Pancreas (tissue), 10 donors: ENCODE measurements at places on chromosomes 16 and 17. TPM values are rescaled to one million over a fixed set of nuclear protein-coding genes. Genes with fewer than 3 reads are reported as not detected.

Gene DOC2A
- total RNA-seq = 0.46 TPM

Gene RNU2-1
- 3,794 TPM for total RNA-seq

Gene OR3A3
- total RNA-seq = not detected

Gene CSNK1D
- 53.3 TPM for total RNA-seq

Gene CCL7
- not detected for total RNA-seq

Gene NACA2
- not detected for total RNA-seq

Gene PPP1R27
- not detected for total RNA-seq

Gene NEUROD2
- not detected for total RNA-seq

Gene LMF1
- total RNA-seq = 15.6 TPM

Gene SLC12A3
- total RNA-seq = 0.06 TPM

Gene SEPTIN1
- 1.3 TPM for total RNA-seq

Gene ZNF469
- 0.44 TPM for total RNA-seq

Gene KDM8
- total RNA-seq = 6.3 TPM

Gene CCL14
- total RNA-seq = 3.3 TPM

Gene SYNRG
- 18.1 TPM for total RNA-seq

Gene APOBR
- total RNA-seq = 0.58 TPM

Gene KIF2B
- total RNA-seq = not detected

Gene CRISPLD2
- 7.0 TPM for total RNA-seq

Gene TERB1
- not detected for total RNA-seq

- no peaks in the 10 kb centered on the region for H3K27me3 ChIP-seq
- peak overlapping the region; percentile 19 for H3K27ac ChIP-seq
- DNase-seq = no peak
Measured at GRCh38 chr16:2039274-2040031, 8.2 kb downstream of the NTHL1 start.

DNA sequence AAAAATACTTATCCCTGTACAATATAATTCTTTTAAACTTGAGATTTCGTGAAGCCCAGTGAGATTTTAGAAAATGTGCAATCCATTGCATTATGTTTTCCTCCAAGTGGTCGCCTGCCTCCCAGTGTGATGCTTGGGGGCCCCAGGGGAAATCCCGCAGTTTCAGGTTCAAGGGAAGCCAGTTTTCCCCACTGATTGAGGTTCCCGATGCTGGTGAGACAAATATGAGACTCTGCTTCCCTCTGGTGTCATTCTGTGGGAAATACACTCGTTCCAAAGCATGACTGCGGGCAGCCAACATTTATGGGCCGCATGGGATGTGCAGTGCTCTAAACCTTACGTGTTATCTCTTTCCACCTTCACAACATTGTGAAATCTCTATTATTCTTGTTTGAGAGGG lies 200.8 kb downstream of the PRKCB start:
- H3K4me3 ChIP-seq = no peak overlapping the region
- no peaks in the 10 kb centered on the region for H3K36me3 ChIP-seq
- H3K27ac ChIP-seq = no peak overlapping the region
- H3K27me3 ChIP-seq = no peaks in the 10 kb centered on the region
- H3K4me1 ChIP-seq = no peaks in the 10 kb centered on the region
- no peak for DNase-seq

GRCh38 chr17:74362810-74363498 lies 1.3 kb upstream of the BTBD17 start:
- no peak for DNase-seq
- H3K27me3 ChIP-seq = no peaks in the 10 kb centered on the region
- no peak overlapping the region for H3K4me3 ChIP-seq
- no peaks in the 10 kb centered on the region for H3K36me3 ChIP-seq
- H3K4me1 ChIP-seq = no peaks in the 10 kb centered on the region
- no peak overlapping the region for H3K27ac ChIP-seq

DNA sequence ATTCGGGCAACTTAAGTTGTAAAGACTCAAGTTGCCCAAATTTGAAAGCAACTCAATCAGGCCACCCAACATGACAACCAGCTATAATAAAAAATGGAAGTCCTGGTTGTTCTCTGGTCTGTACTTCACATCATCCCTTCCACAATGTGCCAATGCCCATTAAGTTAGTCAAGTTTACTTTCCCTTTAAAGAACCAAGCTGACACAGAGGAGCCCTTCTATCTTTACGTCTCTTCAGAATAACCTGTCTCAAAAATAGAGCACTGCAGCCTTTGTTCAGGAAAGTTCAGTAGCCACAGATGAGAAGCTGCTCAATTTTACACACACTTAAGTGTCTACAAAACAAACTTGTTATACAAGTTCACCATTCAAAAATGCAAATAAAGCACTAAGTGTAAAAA lies 75.1 kb upstream of the C17orf78 start:
- H3K4me3 ChIP-seq = no peak overlapping the region
- no peaks in the 10 kb centered on the region for H3K36me3 ChIP-seq
- no peaks in the 10 kb centered on the region for H3K4me1 ChIP-seq
- no peak for DNase-seq
- no peak overlapping the region for H3K27ac ChIP-seq
- no peaks in the 10 kb centered on the region for H3K27me3 ChIP-seq

DNA sequence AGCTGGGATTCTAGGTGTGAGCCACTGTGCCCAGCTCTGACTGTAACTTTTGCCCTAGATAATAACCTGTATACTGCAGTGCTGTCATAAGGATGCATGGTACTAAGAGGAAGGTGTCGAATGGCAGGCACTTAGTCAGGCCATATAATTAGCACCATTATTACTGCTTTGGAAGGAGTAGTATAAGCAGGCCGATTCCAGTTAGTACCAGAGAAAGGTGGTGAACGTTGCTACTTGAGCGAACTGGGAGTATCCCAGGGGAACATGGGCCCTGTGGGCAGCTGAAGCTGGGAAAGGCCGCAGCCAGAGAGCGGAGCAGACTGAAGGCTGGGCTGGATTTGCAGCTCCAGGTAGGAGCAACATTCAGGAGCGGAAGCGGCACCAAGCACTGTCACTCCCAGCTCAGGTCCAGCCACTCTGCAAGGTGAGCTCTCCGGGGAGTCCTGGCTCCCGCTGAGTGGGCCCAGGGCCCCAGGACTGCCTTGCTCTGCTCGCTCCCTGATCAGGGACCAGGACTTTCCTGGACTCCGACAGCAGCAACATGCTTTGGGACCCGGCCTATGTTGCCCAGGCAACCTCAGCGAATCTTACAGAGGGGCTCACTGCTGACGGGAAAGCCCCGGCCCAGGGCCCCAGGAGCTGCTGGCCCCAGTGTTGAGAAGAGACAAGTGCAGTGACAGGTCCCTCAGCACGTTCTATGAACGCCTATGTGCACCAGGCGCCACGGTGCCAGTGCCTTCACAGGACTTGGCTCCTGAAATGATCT lies 28.6 kb downstream of the C16orf74 start:
- no peaks in the 10 kb centered on the region for H3K36me3 ChIP-seq
- H3K27ac ChIP-seq = no peak overlapping the region
- no peaks in the 10 kb centered on the region for H3K4me1 ChIP-seq
- no peak for DNase-seq
- no peaks in the 10 kb centered on the region for H3K27me3 ChIP-seq

GRCh38 chr16:66948134-66948836 lies 12.8 kb upstream of the CES3 start:
- DNase-seq = peak; percentile 86
- no peak overlapping the region for H3K27ac ChIP-seq
- no peaks in the 10 kb centered on the region for H3K4me1 ChIP-seq
- H3K27me3 ChIP-seq = no peaks in the 10 kb centered on the region
- peak overlapping the region; percentile 33 for H3K4me3 ChIP-seq
- H3K36me3 ChIP-seq = peaks cover 4% of the 10 kb centered on the region

DNA sequence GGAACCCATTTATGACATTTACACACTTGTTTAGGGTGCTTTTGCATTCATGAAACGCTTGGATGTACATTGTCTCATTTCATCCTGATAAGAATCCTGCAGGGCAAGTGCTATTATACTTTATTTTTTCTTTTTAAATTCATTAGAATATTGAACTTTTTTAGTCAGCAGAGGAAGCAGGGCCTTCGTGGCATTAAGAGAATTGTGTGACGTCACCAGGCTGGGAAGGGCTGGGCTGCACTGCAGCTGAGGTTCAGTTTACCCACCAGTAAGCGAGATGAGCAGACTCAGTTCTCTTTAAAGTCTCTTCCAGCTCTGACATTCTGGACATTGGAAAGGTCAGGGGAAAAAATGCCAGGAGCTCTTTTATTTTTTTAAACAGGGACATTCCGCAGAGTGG lies 159.0 kb downstream of the MRM1 start:
- H3K4me3 ChIP-seq = no peak overlapping the region
- no peaks in the 10 kb centered on the region for H3K36me3 ChIP-seq
- H3K27ac ChIP-seq = no peak overlapping the region
- H3K4me1 ChIP-seq = no peaks in the 10 kb centered on the region

- H3K4me1 ChIP-seq = no peaks in the 10 kb centered on the region
- no peak overlapping the region for H3K27ac ChIP-seq
- DNase-seq = peak; percentile 6
- peaks cover 5% of the 10 kb centered on the region for H3K36me3 ChIP-seq
- no peak overlapping the region for H3K4me3 ChIP-seq
Measured at GRCh38 chr17:258045-258734, 76.7 kb upstream of the DOC2B start.

DNA sequence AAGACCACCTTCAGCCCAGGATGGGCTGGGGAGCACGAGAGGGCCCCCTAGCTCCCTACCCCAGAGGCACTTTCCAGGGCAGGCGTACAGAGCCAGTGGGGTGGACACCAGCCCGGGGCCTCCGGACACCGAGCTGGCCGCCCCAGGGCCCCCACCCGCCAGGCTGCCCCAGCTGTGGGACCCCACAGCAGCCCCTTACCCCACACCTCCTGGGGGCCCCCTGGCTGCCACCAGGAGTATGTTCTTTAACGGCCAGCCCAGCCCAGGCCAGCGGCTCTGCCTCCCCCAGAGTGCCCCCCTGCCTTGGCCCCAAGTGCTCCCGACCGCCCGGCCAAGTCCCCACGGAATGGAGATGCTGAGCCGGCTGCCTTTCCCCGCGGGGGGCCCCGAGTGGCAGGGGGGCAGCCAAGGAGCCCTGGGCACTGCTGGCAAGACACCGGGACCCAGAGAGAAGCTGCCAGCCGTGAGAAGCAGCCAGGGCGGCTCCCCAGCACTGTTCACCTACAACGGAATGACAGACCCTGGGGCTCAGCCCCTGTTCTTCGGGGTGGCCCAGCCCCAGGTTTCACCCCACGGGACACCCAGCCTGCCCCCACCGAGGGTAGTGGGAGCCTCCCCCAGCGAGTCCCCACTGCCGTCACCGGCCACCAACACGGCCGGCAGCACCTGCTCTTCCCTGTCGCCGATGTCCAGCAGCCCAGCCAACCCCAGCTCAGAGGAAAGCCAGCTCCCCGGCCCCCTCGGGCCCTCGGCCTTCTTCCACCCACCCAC lies 24.3 kb upstream of the ZFPM1 start:
- no peak overlapping the region for H3K27ac ChIP-seq
- no peak for DNase-seq
- no peaks in the 10 kb centered on the region for H3K4me1 ChIP-seq
- H3K36me3 ChIP-seq = no peaks in the 10 kb centered on the region
- H3K4me3 ChIP-seq = no peak overlapping the region
- H3K27me3 ChIP-seq = no peaks in the 10 kb centered on the region

DNA sequence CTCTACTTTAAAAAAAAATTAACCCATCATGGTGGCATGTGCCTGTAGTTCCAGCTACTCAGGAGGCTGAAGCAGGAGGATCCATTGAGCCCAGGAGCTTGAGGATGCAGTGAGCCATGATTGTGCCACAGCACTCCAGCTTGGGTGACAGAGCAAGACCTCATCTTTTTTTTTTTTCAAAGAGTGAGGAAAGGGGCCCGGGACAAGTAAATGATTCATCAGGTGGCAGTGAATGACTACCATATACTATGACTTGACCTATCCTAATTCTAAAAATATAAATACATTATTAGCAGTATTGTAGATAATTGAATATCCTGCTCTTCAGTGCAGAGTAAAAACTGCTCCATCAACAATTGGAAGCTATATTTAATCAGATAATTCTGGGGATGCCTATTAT lies 55.3 kb downstream of the CLUH start:
- no peak for DNase-seq
- H3K4me1 ChIP-seq = no peaks in the 10 kb centered on the region
- H3K27ac ChIP-seq = no peak overlapping the region
- H3K36me3 ChIP-seq = no peaks in the 10 kb centered on the region
- no peaks in the 10 kb centered on the region for H3K27me3 ChIP-seq
- no peak overlapping the region for H3K4me3 ChIP-seq

- H3K4me1 ChIP-seq = no peaks in the 10 kb centered on the region
- H3K4me3 ChIP-seq = no peak overlapping the region
- no peaks in the 10 kb centered on the region for H3K36me3 ChIP-seq
- H3K27me3 ChIP-seq = no peaks in the 10 kb centered on the region
- no peak for DNase-seq
Measured at GRCh38 chr17:27466376-27466742, 10.1 kb downstream of the KSR1 start.

GRCh38 chr16:79970551-79971236 lies 370.2 kb upstream of the MAF start:
- H3K36me3 ChIP-seq = no peaks in the 10 kb centered on the region
- DNase-seq = no peak
- no peak overlapping the region for H3K4me3 ChIP-seq
- H3K27ac ChIP-seq = no peak overlapping the region

GRCh38 chr17:76542566-76542971 lies 2.7 kb downstream of the PRCD start:
- peaks cover 30% of the 10 kb centered on the region for H3K4me1 ChIP-seq
- no peak overlapping the region for H3K27ac ChIP-seq

- no peaks in the 10 kb centered on the region for H3K4me1 ChIP-seq
- DNase-seq = no peak
- H3K27me3 ChIP-seq = no peaks in the 10 kb centered on the region
- no peak overlapping the region for H3K27ac ChIP-seq
- no peaks in the 10 kb centered on the region for H3K36me3 ChIP-seq
Measured at GRCh38 chr16:20617271-20617670, 41.1 kb upstream of the ACSM2B start.

- DNase-seq = no peak
- no peak overlapping the region for H3K27ac ChIP-seq
- no peaks in the 10 kb centered on the region for H3K4me1 ChIP-seq
- no peak overlapping the region for H3K4me3 ChIP-seq
- no peaks in the 10 kb centered on the region for H3K36me3 ChIP-seq
Measured at GRCh38 chr16:24477492-24477891, 61.9 kb upstream of the RBBP6 start.

- H3K4me3 ChIP-seq = peak overlapping the region; percentile 26
- peak; percentile 88 for DNase-seq
Measured at GRCh38 chr17:47789611-47790561, 31.7 kb downstream of the OSBPL7 start.

- H3K4me1 ChIP-seq = no peaks in the 10 kb centered on the region
- peaks cover 3% of the 10 kb centered on the region for H3K27me3 ChIP-seq
- H3K27ac ChIP-seq = no peak overlapping the region
- H3K36me3 ChIP-seq = no peaks in the 10 kb centered on the region
- no peak for DNase-seq
Measured at GRCh38 chr16:88973415-88974050, 3.5 kb downstream of the CBFA2T3 start.

DNA sequence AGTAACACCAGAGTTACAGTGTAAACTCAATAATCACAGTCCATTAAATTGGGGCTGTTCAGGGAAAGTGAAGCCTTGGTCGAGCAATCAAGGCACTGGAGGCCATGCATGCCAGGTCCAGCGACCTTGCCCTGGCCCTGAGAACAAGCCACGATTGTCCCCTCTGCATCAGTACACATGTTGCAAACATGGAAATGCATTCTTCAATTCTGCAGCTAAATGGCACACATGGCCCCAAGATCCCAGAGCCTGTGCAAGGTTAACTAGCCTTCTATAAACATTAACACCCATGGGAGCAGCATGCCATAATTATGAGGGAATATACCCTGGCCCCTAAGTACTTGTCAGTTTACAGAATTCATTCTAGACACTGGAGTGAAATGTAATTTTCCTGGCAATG lies 204.7 kb downstream of the HS3ST3B1 start:
- H3K36me3 ChIP-seq = no peaks in the 10 kb centered on the region
- H3K27me3 ChIP-seq = no peaks in the 10 kb centered on the region
- H3K4me3 ChIP-seq = no peak overlapping the region
- no peaks in the 10 kb centered on the region for H3K4me1 ChIP-seq
- no peak overlapping the region for H3K27ac ChIP-seq
